ENCODE measurements at places on chromosomes 4 and X.

DNA sequence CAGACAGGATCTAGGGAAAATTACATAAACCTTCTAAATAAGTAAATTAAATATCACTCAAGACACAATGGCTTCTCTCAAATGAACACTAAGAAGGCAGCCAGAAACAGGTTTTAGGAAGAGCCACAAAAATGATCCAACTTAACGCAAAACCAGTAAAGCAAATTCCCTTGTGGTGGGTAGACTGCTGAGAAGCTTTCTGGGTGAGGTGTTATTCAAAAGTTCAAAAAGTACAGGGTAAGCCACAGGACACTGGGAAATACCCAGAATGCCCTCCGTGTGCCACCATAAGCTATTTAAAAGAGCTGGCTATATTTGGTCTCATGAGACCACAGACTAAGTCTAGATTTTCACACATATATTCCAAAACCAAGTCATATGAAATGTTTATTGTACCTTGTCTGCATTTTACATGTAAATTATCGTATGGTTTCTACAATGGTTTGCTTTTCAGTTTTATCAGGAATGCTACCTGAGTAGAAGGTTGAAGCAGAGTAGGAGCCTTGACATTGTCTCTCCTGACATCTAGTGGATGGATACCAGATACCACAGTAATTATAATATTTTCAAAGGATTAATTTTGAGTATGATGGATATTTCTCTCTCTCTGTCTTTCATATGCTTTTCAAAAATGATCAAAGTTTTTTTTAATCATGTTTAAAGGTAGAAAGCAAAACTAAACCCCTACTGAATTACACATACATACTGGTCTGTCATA, 109.3 kb upstream of the KLHL13 start:
- DNase-seq = no peak

DNA sequence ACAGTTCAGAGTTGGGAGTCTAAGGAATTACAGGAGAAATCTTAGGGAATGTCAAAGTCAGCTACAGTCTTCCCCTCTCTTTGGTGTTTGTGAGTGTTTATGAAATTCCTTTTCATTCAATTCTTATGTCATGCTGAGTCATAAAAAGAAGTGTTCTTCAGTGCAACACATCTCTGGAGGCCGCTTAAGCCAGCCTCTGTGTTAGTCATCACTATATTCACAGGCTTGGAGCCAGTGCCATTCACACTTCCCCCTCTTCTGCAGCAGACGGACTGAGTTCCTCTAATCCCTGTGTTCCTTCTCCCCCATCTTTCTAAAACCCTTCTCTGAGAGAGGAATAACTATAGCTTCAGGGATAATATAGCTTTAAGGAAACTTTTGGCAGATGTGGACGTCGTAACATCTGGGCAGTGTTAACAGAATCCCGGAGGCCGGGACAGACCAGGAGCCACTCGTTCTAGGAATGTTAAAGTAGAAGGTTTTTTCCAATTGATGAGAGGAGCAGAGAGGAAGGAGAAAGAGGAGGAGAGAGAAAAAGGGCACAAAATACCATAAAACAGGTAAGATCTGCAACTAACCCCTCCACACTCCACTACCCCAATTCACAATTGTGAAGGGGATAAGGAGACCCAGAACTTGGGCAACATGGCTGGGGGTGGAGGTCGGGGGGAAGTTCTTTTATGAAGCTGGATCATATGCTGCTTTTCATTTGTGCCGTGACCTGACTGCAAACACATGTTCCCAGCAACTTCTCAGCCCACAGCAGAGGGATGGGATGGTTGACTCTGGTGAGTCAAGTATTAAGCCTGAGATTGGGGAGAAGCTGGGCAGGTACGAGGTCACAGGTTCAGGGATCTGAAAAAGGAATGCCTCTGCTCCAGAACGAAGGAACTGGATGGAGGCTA, at the start of gene SRPX2:
TSS of gene SRPX2 (plus strand) at position 244 of the 905 bp plus-strand sequence. CDS start 2,124 bp downstream, outside the sequence.
- DNase-seq = no peak

GRCh38 chrX:26958261-26958660, 504.9 kb downstream of the PPP4R3C start:
- DNase-seq = no peak

GRCh38 chrX:2614911-2615310, 76.2 kb upstream of the CD99 start:
- no peak for DNase-seq

DNA sequence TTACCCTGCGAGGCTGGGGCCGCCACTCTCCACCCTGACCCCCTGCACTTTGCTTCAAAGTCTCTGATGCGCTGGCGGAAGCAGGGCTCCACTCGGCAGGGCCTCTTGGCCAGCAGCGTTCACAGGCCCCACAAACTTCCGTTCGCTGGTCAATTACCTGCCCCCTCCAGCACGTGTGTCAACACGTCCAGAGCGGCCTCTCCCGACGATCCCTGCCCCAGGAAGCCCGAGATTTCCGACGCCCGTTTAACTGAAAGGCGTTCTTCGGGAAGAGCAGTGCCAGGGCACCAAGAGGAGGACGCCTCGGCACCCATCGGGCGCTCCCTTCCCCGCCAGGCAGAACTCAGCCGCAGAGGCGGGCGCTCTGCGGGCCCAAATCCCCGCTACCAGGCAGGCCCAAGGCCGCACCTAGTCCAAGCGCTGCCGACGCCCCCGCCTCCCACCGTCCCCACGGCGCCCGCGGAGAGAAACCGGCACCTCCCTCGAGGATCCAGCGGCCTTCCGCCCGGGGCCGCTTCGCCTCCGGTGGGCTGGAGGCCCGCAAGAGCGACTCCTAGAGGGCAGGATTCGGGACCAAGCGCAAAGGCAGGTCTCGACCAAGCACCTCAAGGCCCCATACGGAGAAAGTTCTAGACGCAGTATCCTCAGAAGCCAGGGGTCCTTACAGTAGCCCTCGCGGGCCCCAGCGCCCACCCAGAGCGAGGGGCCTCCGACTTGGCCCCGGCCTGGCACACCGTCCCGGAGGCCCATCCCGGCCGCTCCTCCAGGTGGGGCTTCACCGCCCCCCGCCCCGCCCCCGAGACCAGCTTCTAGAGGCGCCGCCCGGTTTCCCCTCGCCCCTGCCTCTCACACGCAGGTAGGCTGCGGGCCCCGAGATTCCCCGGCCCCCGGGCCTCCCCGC, 586 bp downstream of the BCAP31 start:
- DNase-seq = peak; percentile 53

- no peak for DNase-seq
These were observed 76.8 kb downstream of the TEX13B start for GRCh38 chrX:107905366-107905765.
